ENCODE measurements at places on chromosomes 13 and 19. TPM values are rescaled to one million over a fixed set of nuclear protein-coding genes. Genes with fewer than 3 reads are reported as not detected.

DNA sequence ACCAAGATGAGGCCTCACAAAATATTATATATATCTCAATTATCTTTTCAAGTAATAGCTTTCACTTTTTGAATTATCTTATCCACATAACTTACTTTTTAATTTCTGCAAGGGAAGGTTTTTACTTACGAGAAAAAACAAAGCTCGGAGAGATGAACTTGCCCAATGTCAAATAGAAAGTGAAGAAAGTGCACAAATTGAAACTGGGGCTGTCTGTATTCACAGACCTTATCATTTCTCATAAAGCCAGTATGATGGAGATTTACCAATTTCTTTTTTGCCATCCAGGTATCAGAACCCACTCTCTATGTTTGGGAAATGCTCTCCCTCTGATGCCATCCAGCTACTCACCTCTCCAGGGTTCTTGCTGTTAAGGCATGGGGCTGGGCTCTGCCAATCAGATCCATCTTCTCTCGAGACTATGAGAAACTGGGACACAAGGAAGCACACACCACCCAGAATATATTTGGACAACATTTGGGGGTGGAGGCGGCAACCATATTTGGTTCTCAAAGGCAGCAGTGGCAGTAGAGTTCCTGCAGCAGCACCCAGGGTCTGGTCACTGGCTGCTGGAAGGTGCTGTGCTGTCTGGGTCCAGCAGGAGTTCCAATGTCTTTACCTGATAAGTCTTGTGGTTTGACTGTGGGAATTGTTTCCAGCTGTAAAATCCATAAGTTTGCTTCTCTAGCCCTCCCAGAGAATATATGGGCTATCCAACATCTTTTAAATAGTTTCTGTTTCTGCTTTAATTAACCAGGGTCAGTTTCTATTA, 45.8 kb upstream of the SCEL start:
- H3K27ac ChIP-seq = no peak overlapping the region
- H3K4me1 ChIP-seq = peaks cover 7% of the 10 kb centered on the region
- DNase-seq = no peak
- H3K4me3 ChIP-seq = no peak overlapping the region

DNA sequence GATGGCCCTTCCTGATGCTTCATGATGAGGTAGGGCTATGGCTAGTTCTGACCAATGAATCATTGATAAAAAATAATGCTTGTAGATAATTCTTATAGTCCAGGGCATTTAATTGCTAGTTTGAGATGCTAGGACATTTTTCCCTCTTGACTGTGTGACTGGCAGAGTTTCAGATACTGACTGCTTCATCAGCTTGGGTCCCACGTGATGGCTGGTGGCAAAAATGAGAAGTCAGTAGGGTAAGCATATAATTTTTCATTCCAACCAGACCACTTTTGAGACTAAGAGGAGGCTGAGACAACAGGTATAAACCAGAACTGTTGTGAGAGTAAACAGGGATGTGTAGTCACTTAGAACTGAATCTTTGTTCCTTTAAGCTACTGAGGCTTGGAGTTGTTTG, 183.3 kb downstream of the HS6ST3 start:
- no peaks in the 10 kb centered on the region for H3K36me3 ChIP-seq
- H3K4me3 ChIP-seq = no peak overlapping the region
- no peak overlapping the region for H3K27ac ChIP-seq
- no peaks in the 10 kb centered on the region for H3K4me1 ChIP-seq
- DNase-seq = no peak

DNA sequence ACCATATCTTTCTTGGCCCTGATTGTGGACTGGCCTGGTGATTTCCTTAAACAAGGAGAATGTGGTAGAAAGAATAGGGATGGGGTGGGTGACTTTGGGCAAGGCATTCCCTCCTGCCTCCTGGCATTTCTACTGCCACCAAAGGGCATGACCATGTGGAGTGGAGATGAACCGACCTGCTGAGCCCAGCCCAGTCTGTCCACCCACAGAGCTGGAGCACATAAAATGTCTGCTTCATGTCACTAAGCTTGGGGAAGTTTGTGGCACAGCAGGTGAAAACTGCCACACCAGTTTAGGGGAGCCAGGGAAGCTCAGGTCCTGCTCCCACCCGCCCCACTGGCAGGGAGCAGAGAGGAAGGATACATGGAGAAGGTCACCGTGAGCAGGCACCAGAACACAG, 6.3 kb downstream of the TMEM161A start:
- no peak for DNase-seq
- H3K4me3 ChIP-seq = no peak overlapping the region
- peaks cover 32% of the 10 kb centered on the region for H3K36me3 ChIP-seq
- no peaks in the 10 kb centered on the region for H3K27me3 ChIP-seq
- peaks cover 3% of the 10 kb centered on the region for H3K4me1 ChIP-seq

DNA sequence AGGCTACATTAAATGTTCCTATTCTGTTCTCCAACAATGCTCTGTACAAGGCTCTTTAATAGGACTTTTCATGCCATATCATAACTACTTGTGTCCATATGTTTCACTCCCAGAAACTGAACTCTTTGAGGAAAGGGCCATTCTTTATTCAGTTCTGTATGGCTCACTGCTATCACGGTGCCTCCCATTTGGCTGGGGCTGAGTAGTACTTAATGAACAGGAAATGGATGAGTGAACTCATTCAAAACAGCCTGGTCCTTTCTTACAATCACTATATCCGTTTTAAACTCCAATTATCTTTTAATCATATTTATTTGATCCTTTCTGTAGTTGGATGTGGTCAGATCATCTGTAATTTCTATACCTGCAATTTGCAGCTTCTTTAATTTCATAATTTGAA, 410.6 kb downstream of the TBC1D4 start:
- no peak overlapping the region for H3K4me3 ChIP-seq
- no peaks in the 10 kb centered on the region for H3K27me3 ChIP-seq
- H3K36me3 ChIP-seq = no peaks in the 10 kb centered on the region
- H3K4me1 ChIP-seq = no peaks in the 10 kb centered on the region

- H3K27ac ChIP-seq = no peak overlapping the region
- no peak overlapping the region for H3K4me3 ChIP-seq
- DNase-seq = no peak
These were observed 176.4 kb downstream of the KCTD12 start for GRCh38 chr13:76709851-76710250.

DNA sequence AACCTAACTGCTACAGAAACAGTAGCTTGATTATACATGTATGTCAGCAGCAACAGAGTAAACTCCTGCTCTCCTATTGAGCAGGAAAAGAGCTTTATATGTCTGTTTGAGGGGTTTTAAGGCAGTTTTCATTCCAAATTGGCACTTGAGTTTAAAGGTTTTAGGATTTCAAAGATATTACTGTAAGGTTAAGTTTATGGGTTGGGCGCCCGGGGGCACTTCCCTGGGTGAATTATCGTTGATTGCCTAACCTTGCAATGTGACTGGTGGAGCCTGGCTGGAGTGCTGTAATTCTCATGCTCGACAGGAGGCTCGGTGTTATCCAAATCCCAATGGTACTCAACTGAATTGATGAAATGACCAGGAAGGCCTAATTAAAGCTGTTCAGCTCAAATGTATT, 1586.1 kb downstream of the OLFM4 start:
- H3K36me3 ChIP-seq = no peaks in the 10 kb centered on the region
- no peak for DNase-seq
- no peak overlapping the region for H3K27ac ChIP-seq
- H3K4me1 ChIP-seq = no peaks in the 10 kb centered on the region

Gene COL4A1
- not detected for total RNA-seq

Gene TSKS
- total RNA-seq = 1.3 TPM

Gene CLDND2
- 27.8 TPM for total RNA-seq

Data from activated CD8-positive, alpha-beta memory T cell treated with anti-CD3 and anti-CD28 coated beads, Interleukin-2, amount 10 ng/mL, durations not matched to agents 7 days and 5 days (primary cell).